ENCODE measurements at places on chromosomes 2 and 18. TPM values are rescaled to one million over a fixed set of nuclear protein-coding genes. Genes with fewer than 3 reads are reported as not detected.

The CDH20 gene
- total RNA-seq = 0.07 TPM

The GALNT13 gene
- not detected for total RNA-seq

The ITGB6 gene
- not detected for total RNA-seq

The SERPINB4 gene
- not detected for total RNA-seq

The ERMN gene
- 2.9 TPM for total RNA-seq

The SAP130 gene
- total RNA-seq = 43.7 TPM

The KCNF1 gene
- not detected for total RNA-seq

The DCC gene
- total RNA-seq = not detected

The IL37 gene
- not detected for total RNA-seq

The SERPINB13 gene
- total RNA-seq = not detected

The DSG2 gene
- total RNA-seq = 0.09 TPM

DNA sequence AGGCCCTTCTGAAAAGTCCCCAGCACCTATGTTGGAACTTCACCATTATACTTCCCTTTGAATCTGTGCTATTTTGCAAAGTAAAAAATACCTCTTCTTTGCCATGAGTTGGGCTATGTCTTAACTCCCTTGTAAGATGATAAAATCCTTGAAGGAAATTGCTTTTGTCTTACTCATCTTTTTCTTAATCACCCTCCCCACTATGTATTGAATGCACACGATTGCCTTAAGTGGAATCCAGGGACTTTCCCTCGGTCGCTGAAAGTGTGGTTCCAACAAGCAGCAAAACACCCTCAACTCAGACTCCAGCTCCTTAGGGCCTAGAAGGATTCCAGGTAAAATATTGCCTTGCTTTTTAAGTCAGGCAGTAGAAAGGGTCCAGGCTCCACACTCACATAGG is 173.2 kb upstream of the ARL4C start:
- no peaks in the 10 kb centered on the region for H3K4me1 ChIP-seq
- no peaks in the 10 kb centered on the region for H3K27me3 ChIP-seq
- H3K36me3 ChIP-seq = no peaks in the 10 kb centered on the region
- H3K4me3 ChIP-seq = no peak overlapping the region
- H3K27ac ChIP-seq = no peak overlapping the region

GRCh38 chr18:54873884-54874255 is 45.6 kb downstream of the RAB27B start:
- H3K4me1 ChIP-seq = peaks cover 7% of the 10 kb centered on the region
- H3K27ac ChIP-seq = no peak overlapping the region
- DNase-seq = no peak
- H3K27me3 ChIP-seq = peaks cover 2% of the 10 kb centered on the region
- H3K36me3 ChIP-seq = no peaks in the 10 kb centered on the region

DNA sequence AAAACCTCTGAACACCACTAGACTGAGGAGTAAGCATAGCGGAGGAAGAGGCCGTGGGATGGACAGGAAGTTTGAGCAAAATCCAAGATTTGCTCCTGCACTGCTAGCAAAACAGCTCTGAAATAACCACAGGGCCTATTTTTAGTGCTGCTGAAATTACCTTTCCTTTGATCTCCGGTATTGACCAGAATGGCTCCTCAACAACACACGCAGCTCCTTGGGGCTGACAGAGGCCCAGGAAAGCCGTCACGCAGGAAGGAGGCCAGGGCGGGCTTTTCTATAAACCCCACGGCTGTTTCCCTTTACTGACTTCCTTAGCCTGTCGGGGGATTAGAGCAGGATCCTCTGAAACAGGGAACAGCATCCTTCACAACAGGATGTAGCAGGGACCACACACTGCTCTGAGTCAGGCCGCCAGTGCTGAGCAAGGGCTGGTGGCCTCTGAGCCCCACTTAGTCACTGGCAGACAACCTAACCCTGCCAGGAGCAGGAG is 80.8 kb upstream of the LCLAT1 start:
- no peak overlapping the region for H3K4me3 ChIP-seq
- no peaks in the 10 kb centered on the region for H3K27me3 ChIP-seq
- H3K27ac ChIP-seq = no peak overlapping the region
- H3K36me3 ChIP-seq = peaks cover 1% of the 10 kb centered on the region
- peak; percentile 52 for DNase-seq

- H3K27ac ChIP-seq = peak overlapping the region; percentile 27
- H3K27me3 ChIP-seq = peaks cover 2% of the 10 kb centered on the region
- no peaks in the 10 kb centered on the region for H3K36me3 ChIP-seq
- no peaks in the 10 kb centered on the region for H3K4me1 ChIP-seq
- DNase-seq = no peak
These were observed 89.1 kb upstream of the GCFC2 start for GRCh38 chr2:75799859-75800258.

GRCh38 chr2:125698280-125698679 is 957.7 kb upstream of the GYPC start:
- no peak for DNase-seq
- no peaks in the 10 kb centered on the region for H3K27me3 ChIP-seq
- no peaks in the 10 kb centered on the region for H3K36me3 ChIP-seq
- no peak overlapping the region for H3K27ac ChIP-seq

DNA sequence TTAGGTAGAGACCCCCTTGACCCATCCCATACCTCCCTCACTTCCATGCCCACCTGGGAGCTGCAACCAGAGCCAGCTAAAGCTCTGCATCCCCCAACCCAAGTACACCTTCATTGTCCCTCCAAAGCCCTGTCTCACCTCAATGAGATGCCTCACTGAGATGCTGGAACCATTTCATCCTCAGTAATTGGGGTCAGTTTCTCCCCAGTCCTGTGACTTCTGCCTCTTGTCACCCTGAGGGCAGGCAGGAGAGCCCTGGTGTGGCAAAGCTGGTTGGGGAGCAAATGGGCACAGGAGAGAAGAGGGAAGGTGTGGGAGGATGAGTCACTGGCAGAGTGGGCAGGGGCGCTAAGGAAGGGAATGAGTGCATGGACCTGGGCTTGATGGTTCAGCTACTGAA is 27.9 kb upstream of the NT5DC4 start:
- peak; percentile 48 for DNase-seq
- peak overlapping the region; percentile 95 for H3K27ac ChIP-seq

DNA sequence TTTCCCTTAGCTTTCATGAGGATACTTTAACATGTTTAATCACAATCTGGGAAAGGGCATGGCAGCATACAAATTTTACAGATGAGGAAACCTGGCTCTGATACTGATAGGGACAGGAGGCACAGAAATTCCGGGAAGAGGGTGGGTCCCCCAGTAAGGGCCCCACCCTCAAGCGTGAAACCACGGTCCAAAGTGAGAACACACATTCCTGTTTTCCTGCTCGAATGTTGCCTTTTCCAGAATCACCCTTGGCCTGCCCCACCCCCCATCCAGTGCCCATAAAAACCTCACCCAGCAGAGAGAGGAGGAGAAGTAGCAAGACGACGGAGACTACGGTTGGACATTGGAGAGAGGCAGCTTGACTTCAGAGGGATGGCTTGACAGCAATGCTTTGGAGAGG is 98.2 kb downstream of the HIBCH start:
- H3K4me3 ChIP-seq = no peak overlapping the region
- no peaks in the 10 kb centered on the region for H3K27me3 ChIP-seq
- H3K27ac ChIP-seq = no peak overlapping the region
- H3K4me1 ChIP-seq = no peaks in the 10 kb centered on the region

- H3K27me3 ChIP-seq = no peaks in the 10 kb centered on the region
- no peaks in the 10 kb centered on the region for H3K36me3 ChIP-seq
- no peak overlapping the region for H3K4me3 ChIP-seq
These were observed 931.9 kb downstream of the DCDC2C start for GRCh38 chr2:4635289-4635688.

- H3K4me3 ChIP-seq = no peak overlapping the region
- peaks cover 8% of the 10 kb centered on the region for H3K27me3 ChIP-seq
- H3K4me1 ChIP-seq = peaks cover 8% of the 10 kb centered on the region
- no peak overlapping the region for H3K27ac ChIP-seq
- H3K36me3 ChIP-seq = no peaks in the 10 kb centered on the region
These were observed 105.1 kb upstream of the GALNT5 start for GRCh38 chr2:157152362-157152761.

- peaks cover 8% of the 10 kb centered on the region for H3K27me3 ChIP-seq
- DNase-seq = no peak
- H3K4me1 ChIP-seq = no peaks in the 10 kb centered on the region
- H3K4me3 ChIP-seq = no peak overlapping the region
- no peaks in the 10 kb centered on the region for H3K36me3 ChIP-seq
These were observed 36.0 kb downstream of the SULT1C2 start for GRCh38 chr2:108324531-108325255.

DNA sequence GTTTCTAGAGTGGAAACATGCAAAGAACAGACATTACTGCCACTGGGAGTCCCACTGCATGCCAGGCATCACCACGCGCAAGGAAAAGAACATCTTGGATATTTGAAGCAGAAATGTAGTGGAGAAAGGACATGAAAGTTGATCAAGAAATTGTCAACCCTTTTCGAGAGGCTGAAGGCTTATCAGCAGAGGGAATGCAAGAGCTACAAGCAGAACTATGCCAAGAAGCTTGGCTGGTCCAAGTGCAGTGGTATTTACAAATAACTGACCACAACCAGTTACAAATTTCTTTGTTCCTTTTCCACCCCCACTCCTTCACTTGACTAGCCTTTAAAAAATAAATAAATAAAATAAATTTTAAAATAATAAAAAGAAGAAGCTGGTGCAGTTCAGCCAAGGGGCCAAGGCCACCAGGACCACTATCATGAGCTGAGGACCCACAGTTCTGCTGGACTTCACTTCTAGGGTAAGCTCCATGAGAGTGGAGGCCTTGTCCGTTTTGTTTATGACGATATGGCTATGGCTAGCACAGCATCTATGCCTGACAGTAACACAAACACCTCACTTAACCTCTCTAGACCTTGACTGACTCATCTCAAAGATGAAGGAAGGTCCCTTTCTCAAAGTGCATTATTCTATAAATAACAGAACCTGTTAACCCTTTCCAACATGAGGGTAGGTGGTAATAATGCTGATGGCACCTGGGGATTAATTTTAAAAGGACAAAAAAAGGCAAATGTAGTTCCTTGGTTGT is 20.9 kb downstream of the MARCHF4 start:
- peaks cover 72% of the 10 kb centered on the region for H3K4me1 ChIP-seq
- no peaks in the 10 kb centered on the region for H3K27me3 ChIP-seq
- H3K36me3 ChIP-seq = no peaks in the 10 kb centered on the region

DNA sequence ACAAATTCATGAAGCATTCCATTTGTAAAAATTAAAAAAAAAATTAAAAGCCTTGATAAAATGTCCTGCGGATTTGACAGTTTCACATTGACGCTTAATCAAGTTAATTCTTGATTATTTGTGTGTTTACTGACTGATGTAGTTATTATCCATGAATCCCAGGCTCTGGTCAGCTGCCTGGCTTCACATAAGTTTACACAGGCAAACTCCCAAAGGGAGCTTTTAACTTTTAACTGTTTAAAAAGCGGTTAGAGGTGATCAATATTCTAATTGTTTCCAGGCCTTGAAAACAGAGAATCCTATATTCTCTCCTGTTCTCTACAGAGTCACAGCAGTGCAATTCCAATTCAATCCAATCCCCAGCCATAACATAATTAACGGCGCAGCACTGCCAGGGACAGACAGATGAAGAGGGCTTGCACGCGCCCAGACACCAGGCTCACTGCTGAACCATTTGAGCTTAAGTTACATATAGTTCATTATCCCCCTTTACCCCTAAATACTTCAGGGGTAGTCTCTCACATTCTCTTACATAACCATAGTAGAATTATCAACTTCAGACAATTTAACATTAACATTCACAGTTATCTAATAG is 47.5 kb downstream of the ATP8B1 start:
- H3K27me3 ChIP-seq = peaks cover 5% of the 10 kb centered on the region
- no peak overlapping the region for H3K27ac ChIP-seq
- no peaks in the 10 kb centered on the region for H3K36me3 ChIP-seq
- DNase-seq = no peak
- H3K4me1 ChIP-seq = peaks cover 13% of the 10 kb centered on the region
- no peak overlapping the region for H3K4me3 ChIP-seq

DNA sequence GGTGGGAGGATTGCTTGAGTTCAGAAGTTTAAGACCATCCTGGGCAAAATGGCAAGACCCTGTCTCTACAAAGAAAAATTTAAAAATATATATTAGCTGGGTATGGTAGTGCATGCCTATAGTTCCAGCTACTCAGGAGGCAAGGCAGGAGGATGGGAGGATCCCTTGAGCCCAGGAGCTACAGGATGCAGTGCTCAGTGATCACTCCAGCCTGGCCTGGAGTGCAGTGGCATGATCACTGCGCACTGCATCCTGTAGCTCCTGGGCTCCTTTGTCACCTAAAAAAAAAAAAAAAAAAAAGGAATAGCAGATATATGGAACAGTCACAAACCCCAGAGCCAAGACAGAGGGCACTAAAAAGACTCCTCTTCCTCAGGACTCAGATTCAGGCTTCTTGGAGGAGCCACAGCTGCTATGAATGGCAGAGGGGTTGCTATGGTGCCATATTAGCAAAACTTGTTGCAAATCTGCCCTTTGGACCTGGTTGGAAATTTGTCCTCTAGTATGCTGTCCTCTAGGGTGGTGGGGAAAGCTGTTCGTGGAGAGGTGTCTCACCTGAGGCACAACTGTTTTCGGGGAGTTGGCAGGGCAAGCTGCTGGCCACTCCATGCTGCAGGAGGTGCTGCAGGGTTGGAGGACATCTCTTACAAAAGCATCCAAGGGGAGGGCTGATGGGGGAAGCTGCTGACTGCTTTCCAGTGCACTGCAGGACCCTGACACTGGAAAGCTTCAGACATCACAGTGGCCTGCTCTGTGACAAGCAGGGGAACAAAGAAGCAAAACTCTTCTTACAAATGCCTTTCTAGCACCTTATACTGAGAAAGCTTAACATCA is 22.7 kb downstream of the CYP20A1 start:
- no peaks in the 10 kb centered on the region for H3K27me3 ChIP-seq
- peaks cover 24% of the 10 kb centered on the region for H3K36me3 ChIP-seq
- H3K4me3 ChIP-seq = no peak overlapping the region
- peaks cover 2% of the 10 kb centered on the region for H3K4me1 ChIP-seq
- H3K27ac ChIP-seq = no peak overlapping the region

DNA sequence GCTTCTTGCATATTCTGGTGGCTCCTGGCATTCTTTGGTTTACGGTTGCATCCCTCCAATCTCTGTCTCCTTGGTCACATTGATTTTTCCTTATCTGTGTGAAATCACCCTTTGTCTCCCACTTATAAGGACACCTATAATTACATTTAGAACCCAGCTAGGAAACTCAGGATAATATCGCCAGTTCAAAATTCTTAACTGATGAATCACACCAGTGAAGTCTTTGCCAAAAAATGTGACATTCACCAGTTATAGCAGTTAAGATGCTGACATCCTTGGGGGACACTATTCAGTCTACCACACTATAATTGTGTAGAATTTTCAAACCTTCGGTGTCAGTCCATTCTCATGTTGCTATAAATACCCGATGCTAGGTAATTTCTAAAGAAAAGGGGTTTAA is 320.2 kb downstream of the TMX3 start:
- DNase-seq = no peak
- no peak overlapping the region for H3K4me3 ChIP-seq
- H3K27ac ChIP-seq = no peak overlapping the region
- H3K4me1 ChIP-seq = no peaks in the 10 kb centered on the region

- no peaks in the 10 kb centered on the region for H3K36me3 ChIP-seq
- no peak overlapping the region for H3K4me3 ChIP-seq
- H3K27ac ChIP-seq = no peak overlapping the region
- no peaks in the 10 kb centered on the region for H3K4me1 ChIP-seq
- DNase-seq = no peak
- H3K27me3 ChIP-seq = no peaks in the 10 kb centered on the region
These were observed 36.0 kb downstream of the NTSR2 start for GRCh38 chr2:11633923-11634478.

- H3K27me3 ChIP-seq = no peaks in the 10 kb centered on the region
- DNase-seq = no peak
- H3K4me3 ChIP-seq = no peak overlapping the region
These were observed 214.9 kb downstream of the L3MBTL4 start for GRCh38 chr18:6199777-6200176.

GRCh38 chr18:10055125-10055750 is 141.4 kb downstream of the VAPA start:
- no peak overlapping the region for H3K27ac ChIP-seq
- H3K4me3 ChIP-seq = no peak overlapping the region
- no peaks in the 10 kb centered on the region for H3K27me3 ChIP-seq
- no peaks in the 10 kb centered on the region for H3K4me1 ChIP-seq

All from activated CD8-positive, alpha-beta memory T cell treated with anti-CD3 and anti-CD28 coated beads, Interleukin-2, amount 10 ng/mL, durations not matched to agents 7 days and 5 days (primary cell).